ENCODE measurements at places on chromosomes 7 and 10. TPM values are rescaled to one million over a fixed set of nuclear protein-coding genes. Genes with fewer than 3 reads are reported as not detected.

CDK14 gene
- total RNA-seq = 24.3 TPM

ACSM6 gene
- total RNA-seq = not detected

FAM25A gene
- not detected for total RNA-seq

NOS3 gene
- 0.17 TPM for total RNA-seq

C10orf67 gene
- total RNA-seq = not detected

GARIN1A gene
- total RNA-seq = 0.52 TPM

RGR gene
- not detected for total RNA-seq

STEAP1B gene
- 21.0 TPM for total RNA-seq

AKR1D1 gene
- total RNA-seq = not detected

TMEM213 gene
- not detected for total RNA-seq

ZNF32 gene
- total RNA-seq = 54.1 TPM

RET gene
- total RNA-seq = 0.17 TPM

ZNF117 gene
- total RNA-seq = 2.7 TPM

PTPRZ1 gene
- not detected for total RNA-seq

ZDHHC4 gene
- total RNA-seq = 77.2 TPM

EPHB6 gene
- total RNA-seq = under 0.01 TPM

UNCX gene
- not detected for total RNA-seq

FKBP6 gene
- not detected for total RNA-seq

ITGA8 gene
- under 0.01 TPM for total RNA-seq

DNAJC1 gene
- total RNA-seq = 44.0 TPM

SYCE1 gene
- total RNA-seq = under 0.01 TPM

BAMBI gene
- total RNA-seq = 0.32 TPM

AKR1C4 gene
- not detected for total RNA-seq

SPDYE1 gene
- under 0.01 TPM for total RNA-seq

SVOPL gene
- not detected for total RNA-seq

H2BK1 gene
- not detected for total RNA-seq

HOXA10 gene
- not detected for total RNA-seq

ANK3 gene
- 3.2 TPM for total RNA-seq
